ENCODE measurements at places on chromosomes 7 and 10. TPM values are rescaled to one million over a fixed set of nuclear protein-coding genes. Genes with fewer than 3 reads are reported as not detected.
A peak's percentile ranks its signal among the peaks of the same experiment; 100 is the strongest.

- H3K36me3 ChIP-seq: no peaks in the 10 kb centered on the region
- DNase-seq: no peak
- H3K27me3 ChIP-seq: peaks cover 8% of the 10 kb centered on the region
- H3K4me3 ChIP-seq: no peak overlapping the region
Observed at GRCh38 chr10:48653347-48653746, 31.3 kb upstream of the WDFY4 start.

Gene PGAM2
- 2.8 TPM for total RNA-seq

Gene FAM107B
- 115 TPM for total RNA-seq

- no peak overlapping the region for H3K4me3 ChIP-seq
- peak overlapping the region; percentile 92 for H3K27ac ChIP-seq
- no peaks in the 10 kb centered on the region for H3K36me3 ChIP-seq
- DNase-seq: peak; percentile 76
- no peaks in the 10 kb centered on the region for H3K27me3 ChIP-seq
- peaks cover 78% of the 10 kb centered on the region for H3K4me1 ChIP-seq
Observed at GRCh38 chr7:603152-603951, 83.7 kb upstream of the PDGFA start.

Gene GJD4
- not detected for total RNA-seq

Gene SPAM1
- total RNA-seq: not detected

Gene POM121
- 33.0 TPM for total RNA-seq

DNA sequence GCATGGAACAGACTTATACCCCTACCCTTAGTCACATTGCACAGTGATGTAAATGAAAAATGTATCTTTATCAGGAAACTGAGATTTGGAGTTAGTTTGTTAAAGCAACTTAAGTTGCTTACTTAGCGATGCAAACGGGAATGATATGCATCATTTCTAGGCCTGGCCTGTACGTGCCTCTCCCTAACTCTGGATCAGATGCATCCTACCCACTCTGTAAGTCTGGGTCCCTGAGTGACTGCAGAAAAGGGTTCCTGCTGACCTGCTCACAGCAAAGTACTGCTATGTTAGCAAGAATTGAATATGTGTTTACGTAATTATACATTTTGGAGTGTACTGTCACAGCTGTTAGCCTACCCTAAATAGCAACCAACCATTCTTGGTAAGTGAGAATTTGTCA, 30.7 kb upstream of the PRTFDC1 start:
- no peak for DNase-seq
- H3K36me3 ChIP-seq: no peaks in the 10 kb centered on the region
- no peak overlapping the region for H3K4me3 ChIP-seq
- no peaks in the 10 kb centered on the region for H3K27me3 ChIP-seq
- H3K27ac ChIP-seq: no peak overlapping the region

- H3K4me1 ChIP-seq: peaks cover 19% of the 10 kb centered on the region
- H3K36me3 ChIP-seq: no peaks in the 10 kb centered on the region
- no peak overlapping the region for H3K27ac ChIP-seq
- no peak overlapping the region for H3K4me3 ChIP-seq
- no peak for DNase-seq
- peaks cover 16% of the 10 kb centered on the region for H3K27me3 ChIP-seq
Observed at GRCh38 chr10:93573051-93573909, 6.8 kb downstream of the FFAR4 start.

- H3K4me1 ChIP-seq: peaks cover 2% of the 10 kb centered on the region
- no peak for DNase-seq
- no peak overlapping the region for H3K27ac ChIP-seq
- peaks cover 6% of the 10 kb centered on the region for H3K36me3 ChIP-seq
- H3K27me3 ChIP-seq: no peaks in the 10 kb centered on the region
Observed at GRCh38 chr7:64558781-64559180, 4.1 kb downstream of the ZNF680 start.

All from spleen (tissue), 13 donors.